OCI-M1 (cell line): ENCODE measurements at places on chromosomes 16 and 17.
A peak's percentile ranks its signal among the peaks of the same experiment; 100 is the strongest.

DNA sequence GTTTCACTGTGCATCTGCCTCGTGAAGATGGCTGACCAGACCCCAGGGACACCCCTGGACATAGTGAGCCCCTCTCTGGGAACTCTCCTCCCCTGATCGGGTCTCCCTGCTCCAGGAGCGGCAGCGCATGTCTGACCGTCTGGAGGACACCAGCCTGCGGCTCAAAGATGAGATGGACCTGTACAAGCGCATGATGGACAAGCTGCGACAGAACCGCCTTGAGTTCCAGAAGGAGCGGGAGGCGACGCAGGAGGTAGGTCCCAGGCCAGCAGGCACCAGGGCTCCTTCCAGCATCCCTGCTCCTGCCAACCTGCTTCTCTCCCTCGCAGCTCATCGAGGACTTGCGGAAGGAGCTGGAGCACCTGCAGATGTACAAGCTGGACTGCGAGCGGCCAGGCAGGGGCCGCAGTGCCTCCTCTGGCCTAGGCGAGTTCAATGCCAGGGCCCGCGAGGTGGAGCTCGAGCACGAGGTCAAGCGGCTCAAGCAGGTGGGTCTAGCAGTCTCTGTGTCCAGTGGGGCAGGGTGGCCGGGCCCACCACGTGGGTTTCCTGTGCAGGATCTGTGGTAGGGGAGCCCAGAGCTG is 136.9 kb downstream of the RAB11FIP4 start:
- DNase-seq: no peak

- peak; percentile 63 for DNase-seq
These were observed 13.4 kb downstream of the GINS2 start for GRCh38 chr16:85675251-85675874.

- no peak for DNase-seq
These were observed 16.4 kb downstream of the GGA3 start for GRCh38 chr17:75245011-75245410.

DNA sequence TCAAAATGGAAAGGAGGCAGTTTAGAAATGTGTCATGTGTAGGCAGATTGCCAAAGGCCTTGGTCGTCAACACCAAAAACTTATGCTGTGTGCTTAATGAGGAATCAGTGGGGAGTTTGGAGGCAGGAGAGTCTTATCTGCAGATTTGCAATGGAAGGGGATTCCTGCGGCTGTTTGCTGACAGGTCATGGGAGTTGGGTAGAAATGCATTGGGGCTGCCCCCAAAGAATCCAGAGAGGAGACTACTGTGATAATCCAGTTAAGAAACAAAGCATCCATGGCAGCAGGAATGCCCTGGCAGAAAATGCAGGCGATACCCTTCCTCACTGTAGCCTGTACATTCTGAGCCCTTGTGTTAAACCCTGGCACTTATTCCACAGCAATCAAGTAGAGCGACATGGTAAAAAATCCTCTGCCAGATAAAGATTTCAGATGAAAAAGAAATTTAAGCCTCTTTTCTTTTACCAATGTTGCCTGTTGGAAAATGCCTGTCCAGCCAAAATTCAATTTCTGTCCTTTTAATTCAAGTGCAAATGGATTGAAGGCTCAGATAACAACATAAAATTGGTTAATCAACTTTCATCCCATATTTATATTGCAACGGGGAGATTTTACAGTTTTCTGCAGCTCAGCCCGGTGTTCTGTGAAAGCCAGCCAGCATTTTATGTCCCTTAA is 491.0 kb upstream of the CDH5 start:
- DNase-seq: no peak

DNA sequence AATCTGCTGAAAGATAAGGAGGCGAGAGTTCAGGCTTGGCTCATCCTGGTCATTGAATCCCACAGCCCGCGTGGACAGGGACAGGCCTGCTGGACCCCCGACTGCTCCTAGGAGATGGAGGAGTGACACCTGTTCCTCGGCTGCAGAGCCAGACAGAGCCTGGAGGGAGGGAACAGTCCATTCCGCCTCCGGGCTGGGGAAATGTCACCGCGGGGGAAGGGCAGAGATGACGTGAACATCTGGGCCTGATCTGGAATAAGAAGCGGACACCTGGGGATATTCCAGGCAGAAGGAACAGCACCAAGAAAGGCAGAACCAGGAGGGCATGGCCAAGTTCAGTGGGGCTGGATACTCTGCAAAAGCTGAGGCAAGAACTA is 1.5 kb downstream of the ZNF747 start:
- no peak for DNase-seq

GRCh38 chr17:44384823-44385286 is 4.6 kb downstream of the ITGA2B start:
- no peak for DNase-seq

- DNase-seq: no peak
These were observed 4.4 kb downstream of the WFIKKN2 start for GRCh38 chr17:50839591-50840310.

DNA sequence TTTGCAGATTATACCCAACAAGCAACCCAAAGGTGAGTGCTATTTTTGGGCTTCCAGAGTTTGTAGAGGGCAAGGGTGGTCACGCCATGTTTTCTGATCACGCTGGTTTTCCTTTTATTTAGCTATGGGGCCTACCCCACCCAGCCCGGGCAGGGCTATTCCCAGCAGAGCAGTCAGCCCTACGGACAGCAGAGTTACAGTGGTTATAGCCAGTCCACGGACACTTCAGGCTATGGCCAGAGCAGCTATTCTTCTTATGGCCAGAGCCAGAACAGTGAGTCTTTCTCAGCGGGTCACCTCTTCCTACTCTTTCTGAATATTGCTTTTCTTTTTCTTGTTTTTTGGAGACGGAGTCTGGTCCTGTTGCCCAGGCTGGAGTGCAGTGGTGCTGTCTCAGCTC is 2.5 kb downstream of the FUS start:
- DNase-seq: no peak

DNA sequence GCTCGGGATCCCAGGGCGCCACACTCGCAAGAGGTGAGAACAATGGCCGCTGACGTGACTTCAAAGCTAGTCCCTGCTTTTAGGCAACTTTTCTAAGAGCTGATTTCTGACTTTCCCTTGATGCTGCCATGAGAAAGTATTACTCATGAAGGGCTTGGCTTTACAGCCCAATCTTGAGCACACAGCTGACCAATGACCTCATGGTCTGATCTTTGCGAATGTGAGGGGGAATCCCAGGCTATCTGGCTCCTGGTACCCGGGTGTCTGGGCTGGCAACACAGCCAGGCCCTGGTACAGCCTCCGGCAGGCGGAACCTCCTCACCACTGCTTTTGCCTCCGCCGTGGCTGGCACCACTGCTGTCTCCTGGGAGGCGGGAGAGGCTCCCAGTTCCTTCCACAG is 17.5 kb downstream of the NDUFAF8 start:
- DNase-seq: no peak

DNA sequence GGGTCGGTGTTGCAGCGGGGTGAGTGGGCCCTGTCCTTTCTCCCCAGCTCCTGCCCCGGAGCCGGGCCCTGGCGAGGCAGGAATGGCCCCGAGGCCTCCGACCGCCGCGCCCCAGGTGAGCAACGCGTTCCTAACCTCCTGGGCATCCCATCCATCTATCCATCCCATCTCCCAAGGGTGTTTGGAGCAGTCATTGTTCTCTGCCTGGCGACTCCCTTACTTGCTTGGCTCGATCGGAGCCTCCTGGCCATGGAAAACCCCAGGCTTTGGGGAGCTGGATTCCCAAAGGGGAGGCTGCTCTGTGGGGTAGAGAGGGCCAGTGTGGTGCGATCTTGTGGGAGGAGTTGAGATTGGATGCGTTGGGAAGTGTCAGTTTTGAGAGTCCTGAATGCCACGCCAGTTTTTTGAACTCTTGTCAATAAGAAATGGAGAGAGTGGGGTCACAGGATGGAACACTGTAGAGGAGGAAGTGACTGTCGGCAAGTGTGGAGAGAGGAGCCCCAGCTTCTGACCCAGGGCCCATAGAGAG is 684 bp downstream of the ZFP90 start:
- DNase-seq: peak; percentile 5

- DNase-seq: no peak
These were observed 3.8 kb downstream of the MYO1D start for GRCh38 chr17:32873114-32873513.

- DNase-seq: no peak
These were observed 7.3 kb upstream of the NR1D1 start for GRCh38 chr17:40107522-40108174.

DNA sequence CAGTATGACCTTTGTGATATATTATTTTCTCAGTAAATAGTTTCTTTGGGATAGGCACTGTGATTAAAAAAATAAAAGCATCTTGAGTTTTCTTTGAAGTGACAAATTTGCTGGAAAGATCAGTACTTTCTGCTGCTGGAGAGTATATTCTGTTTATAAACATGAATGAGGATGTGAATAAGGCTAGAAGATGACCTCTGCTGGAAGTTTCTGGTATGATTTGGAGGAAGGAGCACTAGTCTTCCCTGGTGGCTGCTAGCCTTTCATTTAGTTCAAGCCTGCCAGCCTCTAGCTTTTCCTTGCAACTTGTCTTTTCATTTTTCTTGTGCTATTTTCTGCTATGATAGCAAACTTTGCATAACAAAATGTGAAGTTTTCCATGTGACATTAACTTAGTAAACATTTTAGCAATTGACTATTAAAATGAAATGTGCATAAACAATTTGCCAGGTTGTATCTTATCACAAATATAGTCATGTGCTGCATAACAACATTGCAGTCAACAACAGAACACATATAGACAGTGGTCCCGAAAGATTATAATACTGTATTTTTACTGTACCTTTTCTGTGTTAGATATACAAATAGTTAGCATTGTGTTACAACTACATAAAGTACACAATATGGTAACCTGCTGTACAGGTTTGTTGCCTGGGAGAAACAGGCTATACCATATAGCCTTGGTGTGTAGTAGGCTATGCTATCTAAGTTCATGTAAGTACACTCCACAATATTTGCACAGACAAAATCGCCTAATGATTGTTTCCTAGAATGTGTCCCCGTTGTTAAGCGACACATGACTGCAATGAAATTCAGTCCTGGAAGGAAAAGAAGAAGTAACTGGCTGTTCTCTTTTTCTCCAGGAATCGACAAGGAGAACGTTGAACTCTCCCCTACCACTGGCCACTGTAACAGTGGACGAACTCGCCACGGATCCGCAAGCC is 18.1 kb upstream of the RAB11FIP4 start:
- peak; percentile 75 for DNase-seq

- DNase-seq: no peak
These were observed 854.1 kb downstream of the KCNJ2 start for GRCh38 chr17:71023249-71024030.

GRCh38 chr16:86679490-86679889 is 101.1 kb downstream of the FOXL1 start:
- no peak for DNase-seq

GRCh38 chr16:88274847-88275246 is 107.9 kb upstream of the ZNF469 start:
- DNase-seq: peak; percentile 4

DNA sequence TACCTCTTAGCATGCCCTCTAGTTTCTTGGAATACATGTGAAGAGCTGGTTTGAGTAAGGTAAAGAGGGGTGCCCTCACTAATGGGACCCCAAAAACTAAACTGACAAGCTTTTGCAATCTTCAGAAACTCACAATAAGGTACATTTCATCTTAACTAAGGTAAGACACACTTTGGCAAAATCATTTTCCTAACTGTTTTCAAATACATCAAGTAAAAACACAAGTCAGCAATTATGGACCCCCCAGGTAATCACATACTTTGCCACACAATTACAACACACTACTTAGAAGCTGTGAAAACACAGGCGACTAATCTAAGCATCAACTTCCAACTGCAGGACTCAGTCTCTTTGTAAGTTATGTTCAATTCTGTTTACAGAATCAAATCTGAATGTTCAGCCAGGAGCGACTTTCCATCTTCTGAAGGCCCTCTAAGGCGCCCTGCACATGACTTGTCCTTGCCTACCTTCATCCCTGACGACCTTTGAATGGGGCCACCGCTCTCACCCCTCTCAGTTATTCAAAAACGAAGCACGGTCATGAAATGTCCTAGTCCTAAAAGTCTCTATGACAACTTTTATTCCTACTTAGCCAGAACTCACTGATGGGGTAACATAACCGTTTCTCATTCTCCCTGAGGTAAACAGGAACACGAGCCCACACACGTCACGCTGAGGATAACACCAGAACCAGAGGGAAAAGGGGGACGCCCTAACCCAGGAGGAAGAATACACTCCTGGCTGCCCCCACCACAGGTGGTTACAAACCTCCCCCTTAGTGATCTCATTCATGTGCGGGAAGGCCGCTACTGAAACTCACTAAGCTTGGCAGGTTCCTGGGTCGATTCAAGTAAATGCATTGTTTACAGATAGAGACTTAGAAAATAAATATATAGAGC is 5.5 kb downstream of the CREBBP start:
- no peak for DNase-seq

GRCh38 chr17:17091856-17092756 is 49.8 kb downstream of the MPRIP start:
- DNase-seq: no peak

- peak; percentile 69 for DNase-seq
These were observed 14.3 kb downstream of the KPNB1 start for GRCh38 chr17:47663912-47664623.

- no peak for DNase-seq
These were observed 180.9 kb downstream of the RPTOR start for GRCh38 chr17:80725517-80725916.

DNA sequence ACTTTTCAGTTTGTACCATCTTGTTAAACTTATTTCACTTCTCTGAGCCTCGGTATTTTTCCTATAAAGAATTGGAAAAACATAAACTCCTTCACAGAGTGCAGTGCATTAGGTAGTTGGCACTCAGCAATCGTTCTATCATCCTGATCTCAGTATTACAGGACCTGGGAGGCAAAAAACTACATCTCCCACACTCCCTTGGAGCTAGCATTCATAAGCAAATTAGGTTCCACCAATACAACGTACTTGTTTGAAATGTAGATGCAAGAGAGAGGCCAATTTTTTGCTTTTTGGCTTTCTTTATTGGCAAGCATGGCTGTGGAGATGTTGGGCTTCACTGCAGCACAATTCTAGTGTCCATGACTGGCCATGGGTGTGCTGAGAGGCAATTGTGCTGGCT is 285.2 kb downstream of the CA10 start:
- no peak for DNase-seq

DNA sequence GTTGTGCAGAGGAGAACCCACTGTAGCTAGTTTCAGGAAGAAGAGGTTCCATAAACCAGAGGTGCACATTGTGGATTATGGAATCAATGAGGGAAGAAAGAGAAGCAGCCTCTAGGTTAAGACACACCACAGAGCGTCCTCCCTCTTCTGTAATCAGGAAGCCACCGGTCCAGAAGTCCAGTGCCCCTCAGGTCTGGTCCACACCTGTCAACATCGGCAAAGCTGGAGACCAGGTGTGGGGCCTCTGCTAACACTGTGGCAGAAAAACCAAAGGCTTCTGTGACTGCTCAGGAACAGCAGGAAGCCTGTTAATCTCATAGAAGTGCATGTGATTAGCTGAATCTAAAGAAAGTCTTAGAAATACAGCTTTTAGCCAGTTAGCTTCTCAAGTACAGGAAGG is 23.3 kb downstream of the LIMD2 start:
- no peak for DNase-seq
